CD4-positive, alpha-beta T cell treated with Interleukin-15 for 1 hour (primary cell): ENCODE measurements at places on chromosomes 3 and 15.

DNA sequence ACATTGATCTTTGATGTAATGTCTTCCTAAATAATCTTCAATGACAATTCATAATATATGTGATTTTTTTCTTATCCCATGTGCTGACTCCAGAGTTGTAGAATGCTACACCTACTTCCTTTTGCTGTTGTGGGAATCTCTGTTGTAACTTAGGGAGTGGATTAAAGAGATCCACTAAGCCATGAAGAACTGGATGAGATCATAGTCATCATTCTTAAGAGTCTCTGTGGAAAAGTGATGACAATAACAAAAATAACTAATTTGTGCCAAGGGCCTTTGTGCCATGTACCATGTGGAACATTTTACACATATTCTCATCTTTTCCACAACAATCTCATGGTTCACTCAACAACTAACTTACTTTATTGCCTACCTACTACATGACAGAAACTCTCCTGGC, 162.9 kb upstream of the PDZRN3 start:
- DNase-seq, result no peak

GRCh38 chr15:31381801-31382712, 55.4 kb downstream of the KLF13 start:
- DNase-seq, result no peak

DNA sequence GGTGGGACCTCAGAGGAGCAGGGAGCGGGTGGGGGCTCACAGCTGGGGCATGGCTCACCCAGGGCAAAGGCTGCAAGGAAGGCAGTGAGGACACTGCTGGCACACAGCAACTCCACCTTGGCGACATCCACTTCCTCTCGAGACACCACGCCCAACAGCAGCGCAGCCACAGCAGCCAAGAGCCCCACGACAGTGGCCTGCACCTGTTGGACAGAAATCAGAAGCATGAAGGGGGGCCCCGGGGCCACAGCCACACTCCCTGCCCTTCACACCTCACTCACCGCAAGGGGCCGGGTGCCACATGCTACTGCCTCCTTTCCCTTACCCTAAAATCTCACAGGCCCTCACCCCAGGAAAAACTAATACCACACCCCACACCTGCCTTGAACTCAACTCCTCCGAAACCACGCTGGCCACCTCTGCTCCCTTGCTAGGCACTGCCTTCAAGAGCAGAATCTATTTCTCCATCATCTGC, 57.3 kb downstream of the ROPN1B start:
- DNase-seq, result no peak

DNA sequence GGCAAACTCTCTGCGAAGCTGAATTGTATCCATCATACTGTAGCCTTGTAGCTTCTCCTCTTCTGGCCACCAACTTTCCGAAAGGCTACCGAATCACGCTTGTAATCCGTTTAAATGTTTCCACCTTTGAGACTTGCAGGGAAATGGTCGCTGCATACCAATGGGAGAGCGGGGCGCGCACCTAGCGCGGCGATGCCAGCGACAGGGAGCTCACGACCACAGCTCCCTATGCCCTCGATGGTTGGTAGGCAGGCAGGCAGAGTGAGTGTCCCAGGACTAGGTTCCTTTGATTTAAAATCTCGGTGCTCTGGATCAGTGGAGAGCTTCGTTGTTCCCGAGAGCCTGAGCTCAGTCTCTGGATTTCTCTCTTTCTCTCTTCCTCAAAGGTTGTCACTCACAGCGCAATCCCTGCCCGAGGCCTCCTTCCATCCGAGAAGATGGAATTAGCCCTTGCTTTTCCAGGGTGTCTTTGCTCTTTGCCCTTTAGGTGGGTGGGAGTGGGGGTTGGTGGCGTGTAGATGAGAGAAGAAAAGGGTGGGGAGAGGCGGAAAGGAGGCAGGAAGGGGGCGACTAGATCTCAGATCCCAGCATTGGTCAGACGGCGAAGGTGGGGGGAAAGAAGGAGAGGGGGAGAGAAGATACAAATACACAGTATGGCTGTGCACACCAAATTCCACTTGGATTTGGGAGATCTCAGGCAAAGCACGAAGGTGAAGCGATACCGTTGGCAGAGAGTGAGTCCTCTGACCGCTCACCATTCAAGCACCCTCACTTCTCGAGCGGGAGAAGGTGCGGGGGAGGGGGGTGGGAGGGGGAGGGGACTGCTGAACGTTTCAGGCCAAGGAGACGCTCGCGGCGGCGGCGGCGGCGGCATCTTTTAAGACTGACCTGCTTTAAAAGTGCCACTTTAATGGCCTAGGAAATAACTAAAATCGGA, at the start of gene SLITRK3:
Gene SLITRK3 (minus strand): TSS at position 745 of the 937 bp plus-strand sequence. CDS start 5,554 bp downstream, outside the sequence.
- DNase-seq, result no peak

DNA sequence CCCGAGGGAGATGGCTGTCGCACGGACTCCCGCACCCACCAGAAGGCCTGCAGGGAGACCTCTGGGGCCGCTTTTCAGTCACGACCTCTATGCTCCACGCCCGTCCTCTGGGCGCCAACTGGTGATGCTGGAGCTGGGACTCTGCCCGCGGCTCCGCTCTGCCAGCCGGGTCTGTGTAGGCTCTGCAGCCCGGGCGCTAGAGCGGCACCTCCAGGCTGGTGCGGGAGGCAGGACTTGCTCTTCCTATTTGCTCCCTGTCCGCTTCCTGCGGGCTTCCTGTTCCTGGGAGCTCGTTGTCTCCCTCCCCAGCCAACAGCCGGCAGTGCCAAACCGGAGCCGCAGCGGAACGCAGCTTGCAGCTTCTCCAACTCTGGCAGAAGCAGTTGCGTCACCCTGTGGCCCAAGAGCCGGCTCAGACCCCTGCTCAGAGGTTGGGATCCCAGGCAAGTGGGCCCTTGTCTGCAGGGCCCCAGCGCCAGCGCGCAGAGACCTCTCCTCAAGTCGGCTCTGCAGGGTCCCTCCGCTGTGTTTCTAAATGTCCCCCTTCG, 285.9 kb downstream of the XXYLT1 start:
- no peak for DNase-seq

- DNase-seq, result no peak
Observed at GRCh38 chr3:21649519-21649918, 101.5 kb downstream of the ZNF385D start.

GRCh38 chr15:90458061-90458460, 70.0 kb downstream of the IQGAP1 start:
- DNase-seq, result no peak

- peak; percentile 25 for DNase-seq
Observed at GRCh38 chr3:14467814-14468620, 65.6 kb downstream of the SLC6A6 start.

GRCh38 chr3:109109574-109109973, 8.4 kb downstream of the MORC1 start:
- DNase-seq, result no peak

- DNase-seq, result no peak
Observed at GRCh38 chr3:39086144-39086543, 21.3 kb downstream of the GORASP1 start.

DNA sequence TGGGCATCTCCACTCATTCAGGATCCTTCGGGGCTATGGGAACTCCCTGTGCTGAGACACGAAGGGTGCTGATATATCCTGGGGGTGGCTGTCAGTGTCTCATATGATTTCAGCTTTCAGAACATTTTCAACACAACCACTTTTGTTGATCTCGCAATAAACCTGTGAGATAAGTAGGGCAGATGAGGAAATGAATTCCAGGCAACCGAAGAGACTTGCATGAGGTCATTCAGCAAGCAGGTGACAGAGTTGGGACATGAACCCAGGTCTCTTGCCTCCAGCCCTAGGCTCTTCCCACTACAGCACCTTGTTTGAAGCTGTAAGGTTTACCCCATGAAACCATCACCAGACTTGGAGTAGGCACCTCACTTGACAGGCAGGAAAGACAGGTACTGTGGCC, 16.6 kb downstream of the DUOX1 start:
- DNase-seq, result no peak

GRCh38 chr3:183148056-183148455, 14.5 kb downstream of the LAMP3 start:
- no peak for DNase-seq

- DNase-seq, result peak; percentile 41
Observed at GRCh38 chr3:72255791-72256559, 471.0 kb upstream of the PROK2 start.

- DNase-seq, result no peak
Observed at GRCh38 chr3:17122758-17123157, 238.0 kb downstream of the PLCL2 start.

DNA sequence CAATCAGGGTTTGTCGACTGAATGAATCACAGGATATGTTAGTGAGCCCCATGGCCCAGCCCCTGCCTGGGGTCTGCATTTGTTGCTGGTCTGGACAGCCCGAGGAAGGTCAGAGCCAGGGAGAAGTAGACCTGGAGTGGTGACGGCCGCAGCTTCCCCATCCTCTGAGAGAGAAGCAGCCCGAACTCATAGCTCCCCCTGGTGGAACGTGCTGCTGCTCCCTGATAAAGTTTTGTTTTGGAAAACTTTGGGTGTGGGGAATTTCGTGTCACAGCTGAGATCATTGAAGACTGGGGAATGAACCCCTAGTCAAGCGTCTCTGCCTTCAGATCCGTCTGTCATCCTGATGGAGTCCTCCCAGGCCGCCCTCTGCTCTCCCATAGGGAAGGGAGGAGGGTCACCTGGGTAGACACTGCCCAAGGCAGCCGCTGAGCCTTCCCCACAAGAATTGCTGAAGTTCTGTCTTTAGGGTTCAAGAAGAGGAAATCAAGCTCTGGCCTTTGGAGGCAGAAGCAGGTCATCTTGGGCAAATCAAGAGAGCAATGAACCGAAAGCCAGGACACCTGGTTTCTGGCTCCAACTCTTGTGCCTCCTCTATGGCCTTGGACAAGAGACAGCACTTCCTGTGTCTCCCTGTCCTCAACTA, 60.5 kb downstream of the GLDN start:
- DNase-seq, result peak; percentile 29

DNA sequence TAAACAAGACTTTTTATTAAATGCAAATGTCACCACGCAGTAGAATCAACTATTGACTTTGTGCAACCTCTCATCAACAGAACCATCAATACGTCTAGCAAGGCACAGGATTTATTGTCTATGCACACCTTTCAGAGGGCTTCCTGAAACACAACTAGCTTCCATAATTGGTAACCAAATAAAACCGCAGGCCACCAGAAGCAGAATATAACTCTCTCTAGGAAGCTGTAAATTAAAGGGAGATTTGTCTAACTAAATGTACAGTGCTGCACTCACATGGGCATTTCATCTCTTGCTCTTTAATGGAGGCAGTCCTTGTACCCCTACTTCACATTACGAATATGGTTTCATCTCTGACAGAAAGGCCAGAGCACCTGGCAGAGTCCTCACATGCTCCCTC, 93.0 kb downstream of the FHIT start:
- no peak for DNase-seq

GRCh38 chr3:190209533-190209932, 88.8 kb upstream of the P3H2 start:
- DNase-seq, result no peak

GRCh38 chr15:73800662-73801345, 47.7 kb upstream of the INSYN1 start:
- no peak for DNase-seq

DNA sequence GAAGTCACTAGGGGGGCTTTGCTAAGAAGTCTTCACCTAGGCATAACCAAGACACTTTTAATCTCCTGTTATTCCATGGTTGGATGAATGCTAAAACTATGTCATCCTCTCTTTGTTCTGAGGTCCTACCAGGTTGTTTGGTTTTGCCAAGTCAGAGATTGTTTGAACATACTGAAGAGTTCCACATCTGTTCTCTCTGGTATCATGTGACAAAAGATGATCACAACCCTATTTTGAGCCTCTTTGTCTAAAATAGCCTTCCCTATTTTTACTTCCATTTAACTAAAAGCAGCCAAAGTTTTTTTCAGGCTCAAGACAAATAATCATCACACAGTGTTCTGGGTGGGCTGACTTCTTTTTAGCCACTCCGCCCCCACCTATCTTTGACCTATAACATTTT, 218.4 kb upstream of the LMCD1 start:
- no peak for DNase-seq

- no peak for DNase-seq
Observed at GRCh38 chr3:154229217-154229590, 95.1 kb downstream of the DHX36 start.

- no peak for DNase-seq
Observed at GRCh38 chr15:39736412-39737195, 46.0 kb downstream of the FSIP1 start.

GRCh38 chr3:64130436-64130835, 94.8 kb downstream of the PRICKLE2 start:
- no peak for DNase-seq

- no peak for DNase-seq
Observed at GRCh38 chr3:177071496-177072156, 125.7 kb downstream of the TBL1XR1 start.

DNA sequence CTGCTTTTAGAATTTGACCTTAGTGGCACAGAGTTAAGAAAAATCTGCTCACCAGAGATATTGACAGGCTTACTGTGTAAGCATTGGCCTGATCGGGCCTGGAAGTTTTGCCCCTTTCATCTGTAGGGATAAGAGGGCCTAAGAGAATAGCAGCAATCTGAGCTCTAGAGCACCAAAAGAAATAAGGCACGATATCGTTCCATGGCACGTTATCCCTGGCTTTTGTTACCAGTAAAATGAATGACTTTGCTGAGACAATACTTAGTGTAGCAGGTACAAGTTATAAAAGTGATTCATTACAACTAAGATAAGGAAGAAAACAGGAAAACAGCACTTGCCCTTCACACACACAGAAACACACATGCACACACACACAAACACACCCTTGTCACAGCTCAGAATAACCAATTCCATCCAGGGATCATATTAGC, 5.0 kb downstream of the THBS1 start:
- DNase-seq, result no peak

DNA sequence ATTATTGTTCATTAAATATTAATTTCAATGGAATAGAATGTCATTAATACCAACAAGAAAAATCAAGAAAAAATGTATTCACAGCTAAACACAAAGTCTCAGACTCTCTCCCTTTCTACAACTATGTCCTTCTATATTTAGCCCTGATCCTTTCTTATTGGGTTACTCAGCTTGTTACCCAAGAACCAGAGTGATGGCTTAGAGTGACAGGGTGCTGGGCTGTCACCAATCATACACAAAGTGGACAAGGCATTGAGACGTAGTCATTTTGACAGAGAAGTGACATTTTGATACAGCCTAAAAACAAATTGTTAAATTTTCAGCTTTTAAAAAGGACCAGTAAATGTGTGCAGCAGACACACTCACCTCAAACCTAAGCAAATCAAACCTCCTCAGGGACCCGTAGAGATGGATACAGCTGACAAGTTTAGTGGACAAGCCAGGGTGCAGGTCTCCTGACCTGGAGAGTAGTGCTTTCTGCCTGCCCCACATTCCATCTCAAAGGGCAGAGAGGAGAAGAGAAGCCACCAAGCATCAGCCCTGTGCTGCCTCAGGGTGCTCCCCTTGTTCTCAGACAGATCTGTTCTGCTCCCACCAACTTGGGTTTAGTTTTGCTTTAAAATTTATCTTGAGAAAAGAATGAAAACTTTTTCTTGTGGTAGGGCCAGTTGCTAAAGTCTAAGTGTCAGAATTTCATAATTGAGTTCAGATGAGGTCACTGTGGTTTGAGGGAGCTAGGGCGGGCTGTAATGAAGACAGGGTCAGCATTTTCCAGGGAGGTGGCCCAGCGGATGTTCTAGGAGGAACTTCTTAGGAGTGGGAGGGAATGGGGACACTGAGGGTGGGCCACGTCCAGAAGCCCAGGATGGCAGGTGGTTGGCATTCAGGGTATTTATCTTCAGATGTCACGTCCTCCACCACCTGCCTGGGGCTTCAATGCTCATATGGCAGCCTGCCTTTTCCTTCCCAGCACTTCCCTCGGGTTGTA, 136.5 kb upstream of the TBL1XR1 start:
- no peak for DNase-seq

- DNase-seq, result no peak
Observed at GRCh38 chr3:107525644-107526305, 3.0 kb downstream of the BBX start.

- no peak for DNase-seq
Observed at GRCh38 chr3:155078711-155079467, 1.2 kb upstream of the MME start.

- DNase-seq, result no peak
Observed at GRCh38 chr3:126125781-126126251, 41.9 kb upstream of the SLC41A3 start.
